ENCODE measurements at places on chromosomes 5 and 9.
A peak's percentile ranks its signal among the peaks of the same experiment; 100 is the strongest.

GRCh38 chr5:59193616-59194319 lies 610.9 kb downstream of the RAB3C start:
- no peak for DNase-seq

DNA sequence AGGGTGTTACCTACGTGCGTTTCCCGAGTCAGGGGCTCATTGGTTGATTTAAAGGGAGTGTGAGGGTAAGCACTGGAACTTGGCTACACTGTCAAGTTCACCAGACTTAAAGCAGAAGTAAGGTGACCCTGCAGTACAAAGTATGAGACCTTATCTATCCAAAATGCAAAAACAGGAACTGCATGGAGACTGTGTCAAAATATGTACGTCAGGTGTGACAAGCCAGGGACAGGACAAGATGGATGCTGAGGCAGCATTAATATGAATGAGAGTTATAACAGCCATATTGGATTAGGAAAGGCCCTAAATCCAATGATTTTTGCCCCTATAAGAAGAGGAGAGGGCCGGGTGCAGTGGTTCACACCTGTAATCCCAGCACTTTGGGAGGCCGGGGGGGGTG lies 15.4 kb upstream of the SUSD3 start:
- DNase-seq, result no peak

DNA sequence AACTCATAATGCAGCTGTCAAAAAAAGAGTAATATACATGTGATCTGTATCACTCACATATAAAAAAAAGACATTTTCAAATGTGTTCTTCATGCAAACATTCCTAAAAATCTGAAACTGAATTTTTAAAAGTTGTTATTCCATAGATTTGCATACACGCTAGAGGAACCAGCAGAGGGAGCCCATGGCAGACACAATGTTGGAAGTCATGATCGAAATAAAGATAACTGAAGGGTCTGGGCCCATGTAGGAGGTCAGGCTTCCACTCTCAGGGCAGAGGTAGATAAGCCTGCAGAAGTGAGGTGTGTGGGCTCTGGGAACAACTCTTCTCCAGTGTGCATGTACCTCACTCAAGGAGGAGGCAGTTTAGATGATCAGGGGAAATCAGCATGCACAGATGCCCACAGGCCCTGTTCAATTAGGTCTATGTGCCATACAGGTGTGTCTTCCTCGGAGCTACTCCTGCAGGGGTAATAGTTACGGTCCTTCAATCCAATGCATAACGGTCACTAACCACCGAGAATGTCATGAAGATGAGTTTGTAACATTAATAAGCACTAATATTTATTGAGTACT lies 208.6 kb downstream of the EPB41L4A start:
- peak; percentile 25 for DNase-seq

GRCh38 chr5:170451747-170452365 lies 52.0 kb upstream of the KCNIP1 start:
- DNase-seq, result no peak

- DNase-seq, result peak; percentile 92
Measured at GRCh38 chr5:89128092-89128491, 245.1 kb upstream of the MEF2C start.

DNA sequence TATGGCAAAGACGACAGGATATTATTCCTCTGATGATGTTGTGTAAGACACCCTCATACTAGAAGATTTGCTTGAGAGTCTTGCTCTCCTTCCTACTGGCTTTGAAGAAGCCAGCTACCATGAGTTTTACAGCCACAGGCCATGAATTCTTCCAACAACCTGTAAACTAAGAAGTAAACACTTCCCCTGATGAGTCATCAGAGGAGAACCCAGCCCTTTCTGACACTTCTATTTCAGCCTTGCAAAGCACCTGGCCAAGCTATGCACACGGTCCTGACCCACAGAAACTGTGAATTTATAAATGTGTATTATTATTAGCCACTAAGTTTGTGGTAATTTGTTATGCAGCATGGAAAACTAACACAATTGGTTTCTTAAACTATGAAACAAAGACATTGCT lies 288.8 kb upstream of the ADAMTSL1 start:
- DNase-seq, result no peak

DNA sequence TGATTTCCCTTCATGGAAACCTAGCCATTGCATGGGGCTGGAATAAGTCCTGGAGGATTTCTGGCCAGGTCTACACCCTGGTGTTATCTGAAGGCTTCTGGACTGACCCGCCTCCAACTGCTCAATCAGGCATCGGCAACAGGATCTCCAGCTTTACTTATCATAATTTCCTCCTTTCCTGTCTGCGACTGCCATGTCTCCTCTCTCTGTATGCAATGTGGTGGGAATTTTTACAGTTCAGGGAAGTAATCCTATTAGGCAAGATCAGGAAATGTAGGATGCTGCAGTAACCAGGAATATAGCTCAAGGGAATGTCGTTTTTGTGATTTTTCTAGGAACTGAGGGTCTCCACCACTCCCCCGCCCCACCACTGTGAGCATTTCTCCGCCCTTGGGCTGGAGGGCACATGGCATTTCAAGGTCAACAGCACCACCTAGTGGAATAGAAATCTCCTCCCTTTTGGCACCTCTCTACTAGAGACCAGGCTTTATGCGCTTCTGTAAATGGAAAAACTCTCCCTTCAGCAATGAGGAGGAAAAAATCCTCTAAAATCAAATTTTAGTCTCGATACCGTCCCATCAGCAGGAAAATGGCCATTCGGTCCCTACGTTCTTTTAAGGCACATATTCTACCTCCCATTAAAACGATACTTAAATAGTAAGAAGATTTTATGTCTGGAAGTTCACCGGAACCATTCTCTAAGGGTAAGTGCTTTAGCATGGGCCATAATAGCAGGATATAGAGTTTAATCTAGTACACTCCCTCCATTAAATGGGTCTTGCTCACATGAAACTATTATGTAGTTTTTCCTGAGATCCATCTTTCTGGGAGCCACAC lies 93.0 kb downstream of the YTHDC2 start:
- DNase-seq, result peak; percentile 70

DNA sequence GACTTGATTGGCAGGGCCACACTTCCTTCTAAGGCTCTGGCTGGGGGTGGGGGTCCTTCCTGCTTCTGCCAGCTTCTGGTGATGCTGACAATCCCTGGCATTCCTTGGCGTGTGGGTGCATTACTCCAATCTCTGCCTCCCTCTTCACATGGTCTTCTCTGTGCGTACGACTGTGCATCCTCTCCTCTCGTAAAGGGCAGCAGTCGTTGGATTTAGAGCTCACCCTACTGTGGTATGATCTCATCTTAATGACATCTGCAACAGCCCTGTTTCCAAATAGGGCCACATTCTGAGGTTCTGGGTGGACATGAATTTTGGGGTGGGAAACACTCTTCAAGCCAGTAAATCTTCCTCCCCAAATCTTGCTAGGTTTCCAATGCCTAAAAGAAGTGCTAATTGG lies 36.8 kb downstream of the ROPN1L start:
- no peak for DNase-seq

DNA sequence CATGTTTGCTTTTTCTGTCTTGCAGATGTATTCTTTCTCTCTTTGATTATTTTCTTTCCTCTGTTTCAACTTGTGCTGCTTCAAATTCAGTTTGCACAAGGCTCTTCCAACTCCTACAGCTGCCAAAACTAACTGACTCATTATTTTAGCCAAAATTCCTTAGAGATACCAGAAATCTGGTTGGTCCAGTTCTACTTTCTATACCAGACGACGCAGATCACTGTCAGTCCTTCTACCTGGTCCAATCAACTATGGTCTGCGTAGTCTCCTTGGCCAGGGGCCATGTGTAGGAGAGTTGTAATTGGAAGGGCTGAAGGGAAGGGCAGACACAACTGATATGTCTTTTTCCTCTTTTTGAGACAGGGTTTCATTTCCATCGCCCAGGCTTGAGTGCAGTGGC lies 51.9 kb upstream of the JAK2 start:
- no peak for DNase-seq

GRCh38 chr9:122205176-122205575 lies 23.6 kb downstream of the LHX6 start:
- no peak for DNase-seq

- no peak for DNase-seq
Measured at GRCh38 chr5:90144625-90145327, 264.8 kb downstream of the CETN3 start.

GRCh38 chr5:113050721-113051382 lies 74.3 kb downstream of the DCP2 start:
- no peak for DNase-seq

GRCh38 chr9:35612843-35613242 lies 5.4 kb downstream of the CD72 start:
- no peak for DNase-seq

- DNase-seq, result no peak
Measured at GRCh38 chr9:107228496-107229039, 54.5 kb upstream of the RAD23B start.

GRCh38 chr5:108373426-108373825 lies 8.5 kb downstream of the FBXL17 start:
- DNase-seq, result no peak

DNA sequence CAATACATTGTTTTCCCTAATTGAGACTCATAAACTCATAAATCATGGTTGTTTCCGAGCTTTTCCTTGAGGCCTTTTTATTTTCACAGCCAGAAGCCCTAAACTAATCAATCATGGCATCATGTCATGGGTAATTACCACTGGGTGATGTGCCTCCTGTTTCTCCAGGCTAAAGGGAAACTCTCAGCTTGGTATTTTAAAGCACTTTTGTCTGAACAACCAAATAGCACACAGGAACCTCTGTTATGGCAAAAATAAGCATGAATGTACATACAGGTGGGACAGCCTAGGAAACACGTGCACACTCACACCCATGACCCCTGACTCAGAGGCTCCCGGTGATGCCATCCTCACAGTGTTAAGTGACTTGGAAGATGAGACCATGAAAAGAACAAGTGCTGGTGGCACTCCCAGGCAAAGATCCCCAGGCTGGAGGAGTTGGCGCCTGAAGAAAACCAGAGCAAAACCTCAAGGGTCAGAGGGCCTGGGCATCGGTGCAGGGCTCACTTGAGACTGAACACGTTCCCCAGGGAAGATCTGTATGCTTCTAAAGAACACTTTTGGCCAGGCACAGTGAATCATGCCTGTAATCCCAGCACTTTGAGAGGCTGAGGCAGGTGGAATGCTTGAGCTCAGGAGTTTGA lies 154.3 kb downstream of the ROR2 start:
- DNase-seq, result no peak

GRCh38 chr9:83012168-83012921 lies 50.6 kb downstream of the RASEF start:
- peak; percentile 37 for DNase-seq

GRCh38 chr9:71755230-71755629 lies 13.1 kb downstream of the CEMIP2 start:
- no peak for DNase-seq

DNA sequence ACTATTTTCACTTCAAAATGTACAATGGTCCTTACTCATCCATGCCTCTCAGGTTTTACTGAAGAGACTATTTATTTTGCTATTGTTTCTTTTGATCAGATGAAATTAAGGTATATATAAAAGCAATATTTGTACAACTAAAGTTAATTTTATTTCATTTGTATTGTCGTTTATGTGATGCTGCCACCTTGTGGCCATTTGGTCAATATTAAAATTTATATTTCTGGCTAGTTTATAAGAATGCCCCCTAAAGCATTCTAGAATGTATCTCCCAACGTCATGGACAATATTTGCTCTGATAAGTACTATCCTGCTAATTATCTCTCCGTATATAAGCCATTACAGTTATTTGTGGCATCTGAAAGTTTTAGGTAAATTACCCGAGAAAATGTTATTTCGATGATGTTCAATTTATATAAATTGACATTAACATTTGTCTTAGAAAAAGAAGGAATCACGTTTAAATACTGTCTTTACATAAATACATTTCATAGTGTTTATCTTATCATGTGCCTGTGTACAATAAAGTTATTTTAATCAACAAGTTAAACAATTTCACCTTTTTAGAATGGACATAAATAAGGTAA lies 680.0 kb downstream of the TAF11L14 start:
- DNase-seq, result peak; percentile 32

- no peak for DNase-seq
Measured at GRCh38 chr5:505951-506525, 18.2 kb downstream of the SLC9A3 start.

DNA sequence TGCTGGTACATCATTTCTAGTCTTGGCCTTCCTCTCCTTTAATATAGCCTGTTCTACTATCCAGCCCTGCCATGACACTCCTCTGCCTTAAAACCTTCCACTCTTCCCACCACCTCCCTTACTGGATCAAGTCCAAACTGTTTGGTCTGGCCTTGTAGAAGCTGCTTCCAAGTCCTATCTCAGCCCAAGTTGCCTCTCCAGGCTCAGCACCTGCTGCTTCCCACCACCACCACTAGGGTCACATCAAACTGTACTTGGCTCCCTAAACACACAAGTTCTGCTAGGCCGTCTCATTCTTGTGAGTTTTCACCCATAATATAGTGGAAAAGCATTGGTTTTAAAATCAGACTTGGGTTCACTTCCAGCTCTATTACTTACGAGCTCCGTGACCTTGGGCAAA lies 1.4 kb downstream of the NDUFA8 start:
- DNase-seq, result peak; percentile 76

GRCh38 chr9:127954831-127955293 lies 17.2 kb upstream of the DPM2 start:
- DNase-seq, result no peak

DNA sequence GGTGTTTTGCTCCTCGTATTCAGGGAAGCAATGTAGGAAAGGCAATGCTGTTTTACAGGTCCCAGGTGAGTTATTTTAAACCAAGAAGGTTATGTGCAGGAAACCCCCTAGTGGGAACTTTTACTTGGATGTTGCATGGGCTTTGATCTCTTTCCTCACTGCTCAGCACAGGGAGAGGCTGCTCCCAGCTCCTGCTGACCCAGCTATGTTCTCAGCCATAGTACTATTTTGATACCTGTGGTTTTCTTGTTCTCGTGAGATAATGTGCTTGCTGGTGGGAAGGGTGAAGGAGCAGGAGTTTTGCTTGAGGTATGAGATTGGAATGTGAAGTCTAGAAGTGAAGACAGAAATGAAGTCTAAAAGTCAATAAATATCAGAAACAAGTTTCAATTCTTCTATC lies 265.6 kb upstream of the FBXL7 start:
- no peak for DNase-seq

DNA sequence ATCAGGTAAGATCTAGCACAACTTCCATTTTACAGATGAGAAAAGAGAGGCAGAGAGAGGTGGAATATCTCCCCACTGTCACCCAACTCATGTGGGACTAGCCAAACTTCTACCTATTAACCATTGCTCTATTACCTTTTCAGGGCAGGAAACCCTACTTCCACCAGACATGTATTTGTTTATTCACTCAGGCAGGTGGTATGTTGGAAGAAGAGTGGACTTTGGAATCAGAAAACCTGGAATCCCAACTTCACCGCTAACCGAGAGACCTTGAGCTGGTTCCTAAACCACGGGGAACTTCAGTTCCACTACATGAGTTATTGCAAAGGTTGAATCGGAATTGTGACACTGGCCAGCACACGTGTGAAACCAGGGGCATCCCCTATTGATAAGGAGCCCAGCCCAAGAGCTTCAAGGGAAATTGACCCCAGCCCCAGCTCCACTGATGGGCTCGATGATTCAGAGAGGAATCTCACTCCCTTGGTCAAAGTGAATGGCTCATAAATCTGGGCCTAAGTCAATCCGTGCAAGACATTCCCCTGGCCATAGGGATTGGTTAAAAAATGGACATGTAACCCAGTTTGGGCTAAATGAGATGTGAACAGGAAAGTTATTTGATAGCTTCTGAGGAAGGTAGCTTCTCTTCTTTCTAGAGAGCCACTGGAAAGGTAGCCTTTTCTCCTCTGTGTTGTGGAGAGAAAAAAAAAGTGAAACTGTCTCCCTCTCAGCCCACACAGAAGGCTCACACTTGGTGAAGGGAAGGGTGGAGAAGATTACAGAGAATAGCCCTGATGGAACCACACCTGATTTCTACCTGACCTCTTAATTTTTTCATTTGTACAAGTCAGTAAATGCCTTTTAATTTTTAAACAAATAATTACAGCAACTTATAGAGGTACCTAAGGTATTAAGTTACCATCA lies 5.5 kb upstream of the GLIS3 start:
- DNase-seq, result no peak
